ENCODE measurements at places on chromosomes 5 and 9. TPM values are rescaled to one million over a fixed set of nuclear protein-coding genes. Genes with fewer than 3 reads are reported as not detected.

The PCDHA11 gene
- 0.19 TPM for polyA plus RNA-seq

The CCL27 gene
- polyA plus RNA-seq, result not detected

The AIF1L gene
- polyA plus RNA-seq, result 10.9 TPM

The LHFPL2 gene
- 9.8 TPM for polyA plus RNA-seq

The IRF1 gene
- 80.2 TPM for polyA plus RNA-seq

The OSMR gene
- polyA plus RNA-seq, result 2.7 TPM

The FAM221B gene
- 0.10 TPM for polyA plus RNA-seq

The VLDLR gene
- polyA plus RNA-seq, result 7.0 TPM

The STING1 gene
- polyA plus RNA-seq, result 23.7 TPM

The ADRA1B gene
- polyA plus RNA-seq, result 0.18 TPM

The FAF2 gene
- polyA plus RNA-seq, result 9.8 TPM

The LHX3 gene
- not detected for polyA plus RNA-seq

The SPINK1 gene
- polyA plus RNA-seq, result 2,029 TPM

The PCDHGC4 gene
- polyA plus RNA-seq, result not detected

The SPATA9 gene
- polyA plus RNA-seq, result 0.35 TPM

The SLC46A2 gene
- not detected for polyA plus RNA-seq

The BRD8 gene
- polyA plus RNA-seq, result 21.8 TPM

The CDKN2A gene
- not detected for polyA plus RNA-seq

The CETN3 gene
- polyA plus RNA-seq, result 19.9 TPM

The GAS1 gene
- polyA plus RNA-seq, result 0.87 TPM

The TMC1 gene
- polyA plus RNA-seq, result not detected

The THBS4 gene
- polyA plus RNA-seq, result 9.8 TPM

The HRCT1 gene
- polyA plus RNA-seq, result 0.50 TPM

The JAKMIP2 gene
- 0.13 TPM for polyA plus RNA-seq

The CSF2 gene
- not detected for polyA plus RNA-seq

The TEX48 gene
- polyA plus RNA-seq, result not detected

The FAM53C gene
- polyA plus RNA-seq, result 8.7 TPM

The ANXA2R gene
- 0.87 TPM for polyA plus RNA-seq

The CAMSAP1 gene
- polyA plus RNA-seq, result 2.4 TPM

The TMEM252 gene
- polyA plus RNA-seq, result not detected

The PCDHGA11 gene
- polyA plus RNA-seq, result 0.31 TPM

The PAIP2 gene
- polyA plus RNA-seq, result 86.5 TPM

The KIF12 gene
- 13.9 TPM for polyA plus RNA-seq

The TBC1D2 gene
- 6.4 TPM for polyA plus RNA-seq

The SH3TC2 gene
- polyA plus RNA-seq, result 0.75 TPM

The CBY3 gene
- not detected for polyA plus RNA-seq

The TLN1 gene
- polyA plus RNA-seq, result 70.2 TPM

The TMEFF1 gene
- 0.05 TPM for polyA plus RNA-seq

The FAXDC2 gene
- 13.5 TPM for polyA plus RNA-seq

The SYK gene
- 14.0 TPM for polyA plus RNA-seq
